Cerebellar cortex (tissue), 1 donor: ENCODE measurements at places on chromosomes 12 and 14.
A peak's percentile ranks its signal among the peaks of the same experiment; 100 is the strongest.

DNA sequence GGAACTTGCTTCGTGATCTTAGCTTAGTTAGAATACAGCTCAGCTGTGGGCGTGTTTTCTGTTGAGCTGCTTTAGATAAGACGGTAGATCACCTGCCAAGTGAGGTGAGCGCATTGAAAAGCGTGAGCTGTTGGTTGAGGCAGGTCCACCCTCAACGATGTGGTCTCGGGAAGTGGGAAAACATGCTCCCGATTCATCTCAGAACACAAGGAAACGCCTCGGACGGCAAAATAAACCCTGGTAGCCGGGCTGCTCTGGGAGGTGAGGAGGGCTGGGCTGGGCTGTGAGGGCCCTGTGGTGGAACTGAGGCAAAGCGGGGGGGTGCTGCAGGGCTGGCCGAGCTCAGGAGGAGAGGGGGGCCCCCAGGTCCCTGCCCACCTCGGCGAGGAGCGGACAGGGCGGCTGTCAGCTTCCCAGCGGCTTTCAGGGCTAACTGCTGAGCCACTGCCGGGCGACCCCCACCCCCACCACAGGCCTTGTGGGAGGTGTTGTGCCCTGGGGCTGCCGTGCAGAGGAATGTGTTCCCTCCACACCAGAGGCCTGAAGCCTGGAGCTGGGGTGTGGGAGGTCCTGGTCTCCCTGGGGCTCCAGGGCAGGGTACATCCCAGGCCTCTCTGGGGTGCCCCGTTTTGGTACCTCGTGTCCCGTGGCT is 30.7 kb downstream of the NOC4L start:
- no peak for DNase-seq

DNA sequence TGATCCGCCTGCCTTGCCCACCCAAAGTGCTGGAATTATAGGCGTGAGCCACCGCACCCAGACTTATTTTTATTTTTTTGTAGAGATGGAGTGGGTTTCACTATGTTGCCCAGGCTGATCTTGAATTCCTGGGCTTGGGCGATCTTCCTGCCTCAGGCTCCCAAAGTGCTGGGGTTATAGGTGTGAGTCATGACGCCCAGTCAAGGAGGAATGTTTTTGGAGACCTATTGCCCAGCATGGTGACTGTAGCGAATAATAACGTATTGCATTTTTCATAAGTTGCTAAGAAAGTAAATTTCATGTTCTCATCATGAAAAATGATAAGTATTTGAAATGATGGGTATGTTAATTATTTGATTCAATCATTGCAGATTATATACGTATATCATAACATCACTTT is 46.5 kb downstream of the TEAD4 start:
- no peak for DNase-seq

DNA sequence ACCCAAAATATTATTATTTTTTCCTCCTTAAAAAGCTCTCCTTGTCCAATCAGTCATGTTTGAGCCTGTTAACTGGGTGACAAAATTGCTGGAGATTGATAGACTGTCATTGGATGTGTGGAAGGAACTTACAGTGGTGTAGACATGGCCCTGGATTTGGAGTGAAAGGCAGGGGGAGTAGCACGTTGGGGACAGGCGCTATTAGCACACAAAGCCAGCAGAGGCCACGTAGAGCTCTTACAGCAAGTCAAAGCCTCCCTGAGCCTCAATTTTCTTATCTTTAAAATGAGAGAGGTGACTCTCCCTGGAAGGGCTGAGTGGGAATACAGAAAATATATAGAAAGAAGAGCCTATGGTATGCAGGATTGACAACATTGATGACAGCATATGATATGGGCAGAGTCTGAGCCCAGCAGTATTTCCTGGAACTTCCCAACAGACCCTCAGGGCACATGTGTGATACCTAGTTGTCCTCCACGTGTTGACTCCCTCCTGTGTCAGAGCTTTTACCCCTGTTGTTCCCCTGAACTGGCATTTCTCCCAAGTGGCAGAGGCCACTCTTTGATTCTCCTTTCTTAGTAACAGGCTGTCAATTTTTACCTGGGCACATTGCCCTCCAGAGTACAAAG is 504.9 kb downstream of the VRK1 start:
- no peak for DNase-seq

DNA sequence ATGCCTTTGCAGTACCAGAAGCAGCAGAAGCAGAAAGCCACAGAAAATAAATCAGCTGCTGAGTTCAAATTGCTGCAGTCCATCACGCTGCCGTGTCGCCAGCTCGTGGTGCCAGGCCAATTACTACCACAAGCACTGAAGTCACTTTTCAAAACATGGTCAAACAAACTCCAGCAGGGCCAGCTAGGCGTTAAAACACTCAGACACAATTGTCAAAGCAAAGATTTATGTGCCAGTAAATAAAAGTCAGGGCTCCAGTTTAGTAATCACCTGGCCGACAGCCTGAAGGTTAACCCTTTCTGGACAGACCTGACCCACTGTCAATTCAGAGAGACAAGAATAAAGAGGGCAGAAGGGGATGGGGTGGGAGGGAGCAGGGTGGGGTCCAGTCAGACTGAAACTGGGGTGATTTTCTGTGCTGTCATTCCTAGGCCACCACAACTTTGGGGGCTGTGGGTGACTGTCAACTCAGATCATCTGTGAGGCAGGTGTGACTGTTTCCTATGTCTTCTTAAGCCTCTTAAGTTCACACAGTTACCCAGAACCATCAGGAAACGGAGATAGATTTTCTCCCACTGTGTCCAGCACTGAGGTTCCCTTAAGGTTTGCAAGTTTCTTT is 109.8 kb upstream of the FUT8 start:
- DNase-seq: no peak

GRCh38 chr12:5912437-5913334 is 32.4 kb downstream of the ANO2 start:
- peak; percentile 19 for DNase-seq

- no peak for DNase-seq
Observed at GRCh38 chr14:72172049-72172448, 239.8 kb downstream of the RGS6 start.

DNA sequence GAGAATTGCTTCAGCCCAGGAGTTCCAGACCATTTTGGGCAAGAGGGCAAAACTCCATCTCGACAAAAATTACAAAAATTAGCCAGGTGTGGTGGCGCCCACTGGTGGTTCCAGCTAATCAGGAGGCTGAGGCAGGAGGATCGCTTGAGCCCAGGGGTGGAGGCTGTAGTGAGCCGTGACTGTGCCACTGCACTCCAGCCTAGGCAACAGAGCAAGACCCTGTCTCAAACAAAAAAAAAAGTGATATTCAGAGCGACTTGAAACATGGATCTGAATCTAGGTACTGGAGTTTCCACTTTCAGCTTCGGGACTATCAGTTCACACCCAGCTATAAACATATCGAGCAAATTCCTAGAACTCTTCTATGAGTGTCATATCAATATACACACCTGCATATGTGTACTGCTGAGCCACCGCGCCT is 16.3 kb upstream of the RNF34 start:
- DNase-seq: no peak

DNA sequence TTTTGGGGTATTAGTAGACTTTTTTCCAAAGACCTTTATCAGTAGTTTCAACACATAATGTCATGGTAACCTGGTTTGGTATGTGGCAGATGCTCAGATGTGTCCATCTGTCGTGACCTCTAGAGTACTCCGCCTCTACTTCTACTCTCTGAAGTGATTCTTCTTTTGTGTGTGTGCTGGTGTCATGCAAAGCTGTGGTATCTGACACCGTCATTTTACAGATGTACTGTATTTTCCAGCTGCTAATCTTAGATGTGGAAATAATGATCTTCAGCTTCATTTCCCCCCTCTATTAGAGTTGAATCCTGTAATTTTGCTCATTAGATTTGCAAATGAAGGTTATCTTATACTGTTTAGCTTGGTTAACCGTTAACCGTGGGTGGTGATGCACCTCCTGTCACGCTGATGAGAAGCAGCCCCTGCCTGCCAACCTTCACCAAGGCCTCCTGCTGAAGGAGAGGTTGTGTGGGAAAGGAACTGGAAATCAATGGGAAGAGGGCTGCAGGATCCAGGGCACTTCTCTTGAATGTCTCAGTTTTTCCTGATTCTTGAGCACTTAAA is 222.4 kb upstream of the AMIGO2 start:
- DNase-seq: no peak

GRCh38 chr12:64810831-64811230 is 13.6 kb upstream of the TBC1D30 start:
- no peak for DNase-seq

DNA sequence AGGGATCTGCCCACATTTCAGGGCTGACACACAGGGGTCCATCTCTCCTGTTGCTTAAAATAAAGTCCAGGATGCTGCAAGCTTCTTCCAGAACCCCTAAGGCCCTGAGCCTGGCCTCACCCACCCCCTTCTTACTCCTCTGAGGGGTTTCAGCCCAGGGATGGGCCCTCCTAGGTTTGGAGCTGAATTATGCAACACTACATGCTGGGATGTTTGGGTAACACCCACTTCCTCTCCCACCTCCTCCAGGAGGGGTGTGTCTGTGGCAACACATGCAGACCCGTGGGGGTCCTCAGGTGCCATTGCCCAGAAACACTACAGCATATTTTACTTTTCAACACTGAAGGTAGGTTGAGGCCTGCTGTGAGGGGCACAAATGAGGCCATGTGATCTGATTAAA is 5.4 kb downstream of the FBLN5 start:
- DNase-seq: no peak

- DNase-seq: peak; percentile 57
Observed at GRCh38 chr14:34693228-34693939, 21.0 kb downstream of the CFL2 start.

GRCh38 chr14:77097006-77097699 is 905 bp upstream of the CIPC start:
- no peak for DNase-seq

DNA sequence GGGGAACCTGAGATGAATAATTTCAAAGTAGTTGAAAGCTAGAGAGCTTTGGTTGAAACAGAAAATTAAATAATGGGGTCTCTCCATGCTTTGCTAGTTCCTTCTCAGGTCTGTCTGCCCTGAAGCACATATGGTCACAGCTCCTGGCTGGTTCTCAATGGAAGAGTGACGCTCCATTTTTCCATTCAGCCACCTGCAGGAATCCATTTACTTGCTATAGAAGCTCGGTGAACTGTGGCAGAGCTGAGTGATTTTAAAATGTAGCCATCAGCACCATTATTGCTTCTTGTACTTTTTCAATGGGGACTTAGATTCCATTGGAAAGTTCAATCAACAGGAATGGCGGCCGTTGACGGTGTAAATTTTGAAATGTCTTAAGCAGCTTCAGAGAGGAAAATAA is 525.2 kb downstream of the GLT1D1 start:
- DNase-seq: no peak

GRCh38 chr14:78043349-78043748 is 126.8 kb upstream of the NRXN3 start:
- no peak for DNase-seq

- no peak for DNase-seq
Observed at GRCh38 chr12:85308374-85308773, 28.4 kb downstream of the ALX1 start.

DNA sequence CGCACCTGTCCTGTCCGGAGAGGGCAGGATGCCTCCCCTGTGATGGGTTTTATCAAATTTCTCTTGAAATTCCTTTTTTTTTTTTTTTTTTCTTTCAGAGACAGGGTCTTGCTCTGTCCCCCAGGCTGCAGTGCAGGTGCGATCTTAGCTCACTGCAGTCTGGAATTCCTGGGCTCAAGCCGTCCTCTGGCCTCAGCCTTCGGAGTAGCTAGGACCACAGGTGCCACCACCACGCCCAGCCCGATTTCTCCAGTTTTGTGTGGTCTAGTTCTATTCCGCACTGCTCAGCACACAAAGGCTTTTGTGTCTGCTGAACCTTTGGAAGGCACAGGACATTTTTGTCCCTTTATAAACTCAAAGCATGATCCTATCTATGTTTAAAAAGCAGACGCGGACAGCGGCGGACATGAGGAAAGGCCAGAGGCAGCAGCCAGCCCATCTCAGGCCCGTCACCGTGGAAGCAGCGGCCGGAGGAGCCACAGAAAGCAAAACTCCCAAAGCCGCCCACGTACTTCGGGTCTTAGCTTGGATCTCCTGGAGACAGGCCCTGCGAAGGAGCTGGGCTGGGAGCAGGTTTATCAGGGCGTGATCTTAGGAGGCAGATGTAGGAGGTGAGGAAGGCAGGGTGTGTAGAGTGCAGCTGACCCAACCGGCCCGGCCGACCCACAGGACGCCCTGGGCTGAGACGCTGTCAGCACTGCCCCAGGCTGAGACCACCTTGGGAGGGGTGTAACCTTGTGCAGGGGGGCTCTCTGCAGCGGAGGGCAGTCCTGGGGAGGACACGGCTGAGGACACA is 30.9 kb upstream of the FBRSL1 start:
- no peak for DNase-seq

GRCh38 chr12:56987551-56988053 is 18.7 kb downstream of the ZBTB39 start:
- peak; percentile 79 for DNase-seq

DNA sequence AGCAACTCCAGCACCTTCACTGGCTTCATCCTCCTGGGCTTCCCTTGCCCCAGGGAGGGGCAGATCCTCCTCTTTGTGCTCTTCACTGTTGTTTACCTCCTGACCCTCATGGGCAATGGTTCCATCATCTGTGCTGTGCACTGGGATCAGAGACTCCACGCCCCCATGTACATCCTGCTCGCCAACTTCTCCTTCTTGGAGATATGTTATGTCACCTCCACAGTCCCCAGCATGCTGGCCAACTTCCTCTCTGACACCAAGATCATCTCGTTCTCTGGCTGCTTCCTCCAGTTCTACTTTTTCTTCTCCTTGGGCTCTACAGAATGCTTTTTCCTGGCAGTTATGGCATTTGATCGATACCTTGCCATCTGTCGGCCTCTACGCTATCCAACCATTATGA is 6.8 kb downstream of the OR11G2 start:
- DNase-seq: no peak

DNA sequence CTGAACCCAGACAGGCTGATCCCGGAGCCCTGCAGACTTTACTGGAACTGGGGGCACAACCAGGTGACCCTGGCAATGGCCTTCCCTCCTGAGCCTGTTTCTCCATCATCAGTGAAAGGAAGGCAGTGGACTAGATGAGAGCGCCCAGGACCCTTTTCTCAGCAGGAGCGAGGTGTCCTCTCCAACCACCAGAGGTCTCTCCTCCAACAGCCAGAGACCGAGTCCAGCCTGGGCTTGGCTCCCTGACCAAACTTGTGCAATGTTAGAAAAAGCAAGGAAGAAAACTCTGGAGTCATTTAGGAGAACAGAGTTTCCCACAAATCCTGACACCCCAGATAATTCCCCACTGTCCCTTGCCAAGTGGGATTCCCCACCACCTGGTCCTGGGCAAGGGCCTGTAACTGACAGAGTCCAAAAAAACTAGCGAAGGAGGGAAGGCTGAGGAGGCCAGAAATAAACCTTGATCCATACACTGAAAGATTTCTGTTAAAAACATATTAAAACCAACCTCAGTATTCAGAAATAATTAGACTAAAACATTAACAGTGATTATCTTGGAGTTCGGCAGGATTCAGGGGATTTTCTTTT is 9.0 kb downstream of the RPS6KL1 start:
- DNase-seq: peak; percentile 70
